ENCODE measurements at places on chromosomes 13 and 19. TPM values are rescaled to one million over a fixed set of nuclear protein-coding genes. Genes with fewer than 3 reads are reported as not detected.

- peaks cover 58% of the 10 kb centered on the region for H3K36me3 ChIP-seq
- no peaks in the 10 kb centered on the region for H3K27me3 ChIP-seq
- peak; percentile 95 for DNase-seq
Observed at GRCh38 chr19:1438035-1438932, at the start of gene RPS15. Gene RPS15 (plus strand): TSS chr19:1438396. CDS start chr19:1438426, 30 bp downstream.

The FBXL3 gene
- 59.4 TPM for total RNA-seq

DNA sequence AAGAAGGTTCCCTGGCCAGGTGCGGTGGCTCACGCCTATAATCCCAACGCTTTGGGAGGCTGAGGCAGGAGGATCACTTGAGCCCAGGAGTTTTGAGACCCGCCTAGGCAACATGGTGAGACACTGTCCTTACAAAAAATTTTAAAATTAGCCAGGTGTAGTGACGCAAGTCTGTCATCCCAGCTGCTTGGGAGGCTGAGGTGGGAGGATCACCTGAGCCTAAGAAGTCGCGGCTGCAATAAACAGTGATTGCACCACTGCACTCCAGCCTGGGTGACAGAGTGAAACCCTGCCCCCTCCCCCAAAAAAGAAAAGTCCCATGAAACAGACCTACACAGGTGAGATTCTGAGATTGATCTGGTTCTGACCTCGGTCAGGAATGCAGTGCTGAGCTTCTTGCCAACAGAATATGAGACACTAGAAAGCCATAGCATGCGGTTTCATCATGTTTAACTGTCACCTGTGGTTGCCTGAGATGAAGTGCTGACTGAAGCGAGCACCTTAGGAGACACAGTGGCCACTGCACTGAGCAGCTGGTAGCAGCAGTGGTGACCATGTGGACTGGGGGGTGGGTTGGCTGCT, 2.0 kb upstream of the A1BG start:
- no peak for DNase-seq
- no peaks in the 10 kb centered on the region for H3K27me3 ChIP-seq
- peaks cover 32% of the 10 kb centered on the region for H3K4me1 ChIP-seq
- H3K36me3 ChIP-seq: no peaks in the 10 kb centered on the region
- no peak overlapping the region for H3K4me3 ChIP-seq
- H3K27ac ChIP-seq: no peak overlapping the region

- no peaks in the 10 kb centered on the region for H3K27me3 ChIP-seq
- no peak for DNase-seq
- no peak overlapping the region for H3K4me3 ChIP-seq
- no peak overlapping the region for H3K27ac ChIP-seq
- no peaks in the 10 kb centered on the region for H3K4me1 ChIP-seq
Observed at GRCh38 chr13:98846521-98846920, 94.0 kb upstream of the SLC15A1 start.

- no peaks in the 10 kb centered on the region for H3K4me1 ChIP-seq
- no peak overlapping the region for H3K27ac ChIP-seq
- H3K4me3 ChIP-seq: no peak overlapping the region
- no peaks in the 10 kb centered on the region for H3K36me3 ChIP-seq
- H3K27me3 ChIP-seq: no peaks in the 10 kb centered on the region
Observed at GRCh38 chr13:74966814-74967424, 515.0 kb downstream of the TBC1D4 start.

GRCh38 chr13:111897178-111897845, 169.6 kb upstream of the SOX1 start:
- H3K36me3 ChIP-seq: no peaks in the 10 kb centered on the region
- no peak overlapping the region for H3K4me3 ChIP-seq
- H3K4me1 ChIP-seq: no peaks in the 10 kb centered on the region
- peak; percentile 71 for DNase-seq
- H3K27ac ChIP-seq: no peak overlapping the region

The ZNF229 gene
- total RNA-seq: 2.0 TPM

The GPR12 gene
- total RNA-seq: not detected

DNA sequence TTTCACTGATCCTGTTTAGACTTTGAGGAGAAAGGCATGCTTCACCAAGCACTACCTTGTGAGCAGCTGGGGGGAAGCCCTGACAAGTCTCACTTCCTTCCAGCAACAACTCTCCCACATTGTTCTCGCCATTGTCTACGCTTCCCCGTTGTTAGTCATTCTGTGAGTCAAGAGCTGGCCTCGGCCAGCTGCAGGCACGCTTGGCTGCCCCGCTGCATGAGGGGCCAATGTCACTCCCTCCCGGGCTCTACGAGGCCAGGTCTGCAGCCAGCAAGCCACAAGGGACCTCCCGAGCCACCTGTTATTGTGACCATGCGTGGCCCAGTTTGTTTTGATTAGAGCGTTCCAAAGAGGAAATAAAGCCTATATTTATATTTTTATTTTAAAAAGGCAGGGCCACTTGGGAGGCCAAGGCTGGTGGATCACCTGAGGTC, 220.9 kb downstream of the FOXO1 start:
- H3K4me1 ChIP-seq: peaks cover 19% of the 10 kb centered on the region
- H3K36me3 ChIP-seq: no peaks in the 10 kb centered on the region
- no peak overlapping the region for H3K27ac ChIP-seq
- H3K4me3 ChIP-seq: no peak overlapping the region
- no peaks in the 10 kb centered on the region for H3K27me3 ChIP-seq
- no peak for DNase-seq

The FFAR3 gene
- total RNA-seq: not detected
